ENCODE measurements at places on chromosomes 4 and X.

GRCh38 chr4:119477412-119478053 is 151.1 kb downstream of the PDE5A start:
- no peak for DNase-seq

GRCh38 chr4:20337261-20337664 is 85.6 kb downstream of the SLIT2 start:
- DNase-seq, result no peak

DNA sequence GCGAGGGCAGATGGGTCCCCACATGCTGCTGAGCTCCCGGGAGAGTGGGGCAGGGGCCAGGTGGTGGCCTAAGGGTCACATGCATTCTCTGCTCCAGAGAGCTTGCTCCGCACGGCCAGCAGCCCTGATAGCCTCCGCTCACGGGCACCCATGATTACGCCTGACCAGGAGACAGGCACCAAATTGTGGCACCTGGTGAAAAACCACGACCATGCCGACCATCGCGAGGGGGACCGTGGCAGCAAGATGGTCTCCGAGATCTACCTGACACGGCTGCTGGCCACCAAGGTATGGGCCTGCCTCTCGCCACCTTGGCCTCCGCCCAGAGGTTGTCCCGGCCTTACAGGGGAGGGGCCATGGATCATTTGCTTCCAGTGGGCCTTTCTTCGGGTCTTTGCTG is 9.2 kb downstream of the LAGE3 start:
- no peak for DNase-seq

DNA sequence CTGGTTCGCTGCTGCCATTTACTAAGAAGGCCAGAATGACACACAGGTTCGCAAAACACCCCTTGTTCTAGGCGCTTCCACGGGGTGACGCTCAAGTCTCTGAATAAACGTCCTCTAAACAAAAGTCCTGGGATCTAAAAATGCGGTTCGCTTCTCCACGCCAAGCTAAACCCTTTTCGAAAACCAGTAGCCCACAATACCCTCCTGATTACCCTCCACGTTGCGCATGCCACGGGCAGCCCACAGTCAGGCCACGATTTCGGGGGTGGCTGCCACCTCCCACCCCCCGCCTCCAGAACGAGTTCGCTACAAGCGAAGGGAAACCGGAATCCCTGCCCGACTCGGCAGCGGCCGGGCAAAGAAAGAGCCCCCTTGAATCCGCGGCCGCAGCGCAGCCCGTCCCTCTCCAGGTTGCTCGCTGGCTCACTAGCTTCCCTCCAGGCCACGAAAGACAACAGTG is 423 bp downstream of the RPL39 start:
- DNase-seq, result no peak

DNA sequence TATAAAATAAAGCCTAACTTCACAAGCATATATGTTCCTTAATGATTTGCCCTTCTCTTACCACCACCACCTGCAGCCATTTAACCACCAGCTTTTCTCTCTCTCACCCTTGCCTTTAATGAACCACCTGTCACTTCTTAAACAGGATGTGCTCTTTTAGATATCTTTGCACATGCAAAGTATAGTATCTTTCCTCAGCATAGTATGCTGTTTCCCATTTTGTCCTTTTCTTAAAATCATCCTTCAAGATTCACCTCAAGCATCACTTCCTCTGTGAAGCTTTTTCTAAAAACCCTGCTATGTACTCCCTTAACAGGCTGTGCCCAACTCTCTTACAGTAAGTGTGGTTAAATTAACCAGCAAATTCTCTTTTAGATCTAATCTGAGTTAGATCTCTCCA is 8.2 kb upstream of the CNOT6L start:
- no peak for DNase-seq

- peak; percentile 33 for DNase-seq
Observed at GRCh38 chrX:53682885-53683555, 3.5 kb downstream of the HUWE1 start.

GRCh38 chrX:47174846-47175587 is 18.6 kb upstream of the UBA1 start:
- no peak for DNase-seq

DNA sequence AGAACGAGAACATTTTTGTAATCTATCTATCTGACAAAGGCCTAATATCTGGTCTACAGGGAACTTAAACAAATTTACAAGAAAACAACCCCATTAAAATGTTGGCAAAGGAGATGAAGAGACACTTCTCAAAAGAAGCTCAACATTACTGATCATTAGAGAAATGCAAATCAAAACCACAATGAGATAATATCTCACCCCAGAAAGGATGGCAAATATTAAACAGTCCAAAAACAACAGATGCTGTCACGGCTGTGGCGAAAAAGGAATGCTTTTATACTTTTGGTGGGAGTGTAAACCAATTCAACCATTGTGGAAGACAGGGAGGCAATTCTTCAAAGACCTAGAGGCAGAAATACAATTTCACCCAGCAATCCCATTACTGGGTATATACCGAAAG is 2284.8 kb downstream of the ARAP2 start:
- no peak for DNase-seq

- no peak for DNase-seq
Observed at GRCh38 chr4:113469926-113470325, 291.6 kb downstream of the CAMK2D start.

- no peak for DNase-seq
Observed at GRCh38 chr4:6917461-6918271, 8.0 kb downstream of the TBC1D14 start.

DNA sequence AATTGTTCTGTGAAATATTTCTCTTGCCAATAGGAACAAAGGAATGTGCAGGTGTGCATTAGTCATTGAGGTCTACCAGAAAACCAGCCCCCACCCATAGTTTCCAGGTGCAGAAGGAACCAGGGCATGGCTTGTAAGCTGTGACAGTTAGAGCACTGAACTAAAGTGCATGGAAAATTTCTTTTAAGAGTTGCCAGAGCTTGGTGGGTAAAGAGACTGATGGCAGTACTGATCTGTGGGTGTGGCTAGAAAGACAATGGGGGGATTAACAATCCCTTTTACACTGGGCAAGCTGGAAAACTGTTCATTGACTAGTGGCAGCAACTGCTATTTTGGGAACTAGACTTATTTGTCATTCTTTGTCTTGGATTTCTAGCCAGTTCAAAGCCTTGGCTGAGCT is 326.9 kb downstream of the PCDH19 start:
- DNase-seq, result no peak

GRCh38 chr4:23957465-23957864 is 67.6 kb upstream of the PPARGC1A start:
- DNase-seq, result no peak

GRCh38 chr4:126604268-126604867 is 1028.4 kb upstream of the INTU start:
- peak; percentile 6 for DNase-seq

DNA sequence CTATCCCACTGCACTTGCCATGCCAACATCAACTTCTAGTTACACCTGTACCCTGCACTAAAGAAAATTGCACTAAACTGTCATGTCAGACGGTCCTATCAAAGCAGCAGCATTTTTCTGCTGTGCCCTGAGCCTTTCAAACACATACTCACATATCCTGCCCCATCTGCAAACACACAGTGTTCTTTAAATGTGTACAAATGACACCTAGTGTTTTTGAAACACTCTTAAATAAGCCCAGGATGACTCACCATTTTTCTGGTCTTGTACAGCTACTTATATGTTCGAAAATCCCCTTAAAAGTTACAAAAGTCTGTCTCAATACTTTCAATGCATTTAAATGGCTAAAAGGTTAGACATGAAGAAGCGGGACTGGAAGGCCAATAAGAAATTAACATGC is 346.7 kb upstream of the PPARGC1A start:
- DNase-seq, result no peak

DNA sequence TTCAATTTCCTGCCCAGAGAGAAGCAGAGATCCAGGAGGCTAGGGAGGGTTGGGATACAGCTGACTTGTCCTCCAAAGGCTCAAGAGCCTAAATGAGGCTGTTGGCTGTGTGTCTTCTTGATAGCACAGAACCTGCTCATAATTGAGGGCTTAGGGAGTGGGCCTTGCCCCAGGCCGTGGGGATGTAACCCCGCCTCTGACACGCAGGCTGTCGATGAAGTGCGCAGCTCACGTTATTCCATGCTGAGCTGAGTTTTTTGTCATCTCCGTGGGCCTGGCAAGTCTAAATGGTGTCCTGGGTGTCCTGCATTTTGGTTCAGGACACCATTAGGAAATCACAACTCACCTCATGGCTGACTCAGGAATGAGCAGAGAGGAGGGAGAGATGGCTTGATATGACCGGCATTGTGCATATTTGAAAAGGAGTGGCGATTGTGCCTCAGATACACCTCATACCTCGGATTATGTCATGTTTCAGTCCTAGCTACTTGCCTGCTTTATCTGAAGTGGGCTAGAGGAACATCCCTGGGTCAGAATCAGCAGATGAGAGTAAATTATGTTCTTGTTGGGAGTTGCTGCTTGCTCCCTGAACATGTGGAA is 43.7 kb downstream of the FHDC1 start:
- no peak for DNase-seq

GRCh38 chr4:13541720-13542576 is 2.4 kb downstream of the NKX3-2 start:
- no peak for DNase-seq

DNA sequence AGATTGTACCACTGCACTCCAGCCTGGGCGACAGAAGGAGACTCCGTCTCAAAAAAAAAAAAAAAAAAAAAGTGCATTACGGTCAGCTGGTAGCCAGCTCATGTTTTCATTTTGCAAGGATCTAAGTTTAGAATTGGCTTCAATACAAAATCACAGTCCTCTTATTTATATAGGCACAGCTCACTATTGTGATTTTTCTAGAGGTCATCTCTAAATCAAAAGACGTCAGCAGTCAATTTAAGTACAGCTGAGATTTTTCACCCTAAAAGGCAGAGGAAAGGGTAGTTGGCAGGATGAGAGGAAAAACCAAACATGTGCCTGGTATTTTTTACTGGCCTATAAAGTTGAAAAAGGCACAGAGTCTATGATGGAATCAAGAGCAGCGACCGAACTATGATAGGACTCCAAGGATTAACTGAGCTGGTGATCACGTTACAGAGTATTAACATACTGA is 30.8 kb downstream of the ASB5 start:
- DNase-seq, result peak; percentile 59

GRCh38 chrX:97311066-97311778 is 427.5 kb downstream of the RPA4 start:
- no peak for DNase-seq

- no peak for DNase-seq
Observed at GRCh38 chr4:43846111-43846587, 602.5 kb downstream of the KCTD8 start.

GRCh38 chrX:71098302-71098701 is 2.7 kb downstream of the FOXO4 start:
- no peak for DNase-seq

GRCh38 chrX:102517326-102517725 is 787 bp upstream of the TMSB15A start:
- no peak for DNase-seq
